Retinal pigment epithelial cell (primary cell): ENCODE measurements at places on chromosomes 1 and 21.

GRCh38 chr1:94591823-94592570 lies 50.4 kb upstream of the F3 start:
- DNase-seq = no peak

DNA sequence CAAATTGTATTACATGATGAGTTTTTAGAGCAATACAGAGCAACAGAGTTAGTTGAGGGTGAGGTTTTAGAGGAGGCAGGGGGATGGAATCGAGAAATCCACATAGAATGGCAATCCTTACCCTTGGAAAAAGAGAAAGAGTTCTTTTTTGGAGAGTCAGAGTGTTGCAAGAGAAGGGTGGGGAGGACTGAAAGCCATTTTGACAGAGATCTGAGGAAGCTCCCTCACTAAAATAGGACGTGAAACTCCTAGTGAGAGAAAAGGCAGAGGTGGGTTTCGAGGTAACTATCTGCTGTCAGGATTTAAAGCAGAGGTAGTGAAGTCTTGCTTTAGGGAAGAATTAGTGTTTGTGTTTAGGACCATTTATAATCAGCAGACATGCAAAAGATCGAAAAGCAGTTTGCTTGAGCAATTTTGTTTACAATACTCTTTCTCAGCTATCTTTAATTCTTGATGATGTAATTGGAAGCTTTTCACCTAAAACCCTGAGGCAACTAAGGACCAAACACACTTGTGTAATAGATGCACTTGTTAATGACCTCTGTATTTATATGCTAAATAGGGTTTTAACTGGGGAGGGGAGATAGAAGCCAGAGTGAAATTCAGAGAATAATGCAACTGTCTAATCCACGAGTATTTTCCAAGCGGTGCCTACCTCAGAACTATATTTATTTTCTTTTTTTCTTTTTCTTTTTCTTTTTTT lies 20.0 kb downstream of the ADAMTS5 start:
- no peak for DNase-seq

GRCh38 chr1:229570891-229571516 lies 12.5 kb upstream of the ABCB10 start:
- no peak for DNase-seq

- DNase-seq = no peak
Measured at GRCh38 chr1:198132060-198132781, 24.6 kb upstream of the NEK7 start.

DNA sequence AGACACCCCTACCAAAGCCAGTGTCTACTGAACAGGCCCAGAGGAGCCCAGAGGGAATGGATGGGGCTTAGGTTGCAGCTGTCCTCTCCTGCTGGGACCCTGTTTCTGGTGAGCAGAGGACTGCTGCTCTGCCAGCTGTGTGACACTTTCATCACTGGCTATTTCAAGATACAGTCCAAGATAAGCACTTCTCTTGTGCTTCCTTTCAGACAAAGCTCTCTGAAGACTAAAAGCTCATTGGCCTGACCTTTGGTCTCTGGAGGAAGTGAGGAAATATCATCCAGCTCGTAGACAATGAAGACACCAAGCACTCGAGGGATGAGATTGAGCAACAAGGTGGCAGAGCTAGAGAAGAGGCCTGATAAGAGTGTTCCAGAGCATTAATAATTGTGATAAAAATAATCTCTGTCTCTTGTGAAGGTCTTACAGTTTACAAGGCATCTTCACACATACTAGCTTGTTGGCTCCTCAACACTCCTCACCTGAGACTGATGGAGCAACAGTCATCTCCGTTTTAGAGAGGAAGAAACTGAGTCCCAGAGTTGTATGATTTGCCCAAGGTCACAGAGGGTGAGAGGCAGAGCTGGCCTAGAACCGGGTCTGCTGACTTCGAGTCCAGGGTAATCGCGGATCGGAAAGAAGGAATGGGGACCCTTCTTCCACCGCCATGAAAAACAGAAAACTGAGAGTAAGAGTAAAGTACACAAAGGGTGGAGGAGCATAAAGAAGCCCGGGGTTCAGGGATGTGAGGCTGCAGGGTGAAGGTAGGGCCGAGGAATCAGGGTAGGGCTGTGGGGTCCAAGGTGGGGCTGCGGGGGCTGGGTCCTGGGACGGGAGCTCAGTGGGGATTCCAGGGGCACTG lies 666 bp downstream of the PAFAH2 start:
- no peak for DNase-seq

DNA sequence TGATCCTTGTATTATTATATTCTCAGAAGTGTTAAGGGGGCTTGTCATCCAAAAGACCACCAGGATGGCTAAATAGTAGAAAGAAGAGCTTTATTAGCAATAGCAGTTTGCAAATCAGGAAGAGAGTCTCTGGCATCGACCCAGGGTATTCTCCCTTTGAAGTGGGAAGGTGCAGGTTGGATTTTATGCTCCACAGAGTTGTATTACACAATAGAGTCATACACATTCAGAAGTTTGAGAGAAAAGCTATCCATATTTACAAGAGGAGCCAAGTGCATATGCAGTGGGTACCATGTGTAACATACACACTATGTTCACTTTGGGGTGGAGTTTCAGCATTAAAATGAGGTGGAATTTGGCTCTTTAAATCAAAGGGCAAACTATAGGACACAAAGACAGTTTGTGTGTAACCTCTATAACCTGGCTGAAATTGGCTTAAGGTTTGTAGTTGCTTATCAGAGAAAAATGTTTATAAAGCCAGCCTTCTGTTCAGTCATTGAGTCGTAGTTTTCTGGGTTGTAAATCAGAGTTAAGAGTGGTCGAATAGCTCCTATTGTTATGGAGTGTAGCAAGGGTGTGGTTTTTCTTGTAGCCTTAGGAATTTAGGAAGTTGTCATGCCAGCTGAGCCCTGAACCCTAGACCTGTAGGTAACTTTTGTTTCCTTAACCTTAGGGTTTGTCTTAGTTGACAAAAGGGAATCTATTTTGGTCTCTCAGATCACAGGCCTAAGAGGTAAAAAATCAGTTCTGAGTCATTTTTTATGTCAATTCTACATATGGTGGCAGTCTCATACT lies 125.3 kb downstream of the DNM3 start:
- no peak for DNase-seq

- DNase-seq = no peak
Measured at GRCh38 chr1:22861764-22862440, 110.8 kb downstream of the LACTBL1 start.

DNA sequence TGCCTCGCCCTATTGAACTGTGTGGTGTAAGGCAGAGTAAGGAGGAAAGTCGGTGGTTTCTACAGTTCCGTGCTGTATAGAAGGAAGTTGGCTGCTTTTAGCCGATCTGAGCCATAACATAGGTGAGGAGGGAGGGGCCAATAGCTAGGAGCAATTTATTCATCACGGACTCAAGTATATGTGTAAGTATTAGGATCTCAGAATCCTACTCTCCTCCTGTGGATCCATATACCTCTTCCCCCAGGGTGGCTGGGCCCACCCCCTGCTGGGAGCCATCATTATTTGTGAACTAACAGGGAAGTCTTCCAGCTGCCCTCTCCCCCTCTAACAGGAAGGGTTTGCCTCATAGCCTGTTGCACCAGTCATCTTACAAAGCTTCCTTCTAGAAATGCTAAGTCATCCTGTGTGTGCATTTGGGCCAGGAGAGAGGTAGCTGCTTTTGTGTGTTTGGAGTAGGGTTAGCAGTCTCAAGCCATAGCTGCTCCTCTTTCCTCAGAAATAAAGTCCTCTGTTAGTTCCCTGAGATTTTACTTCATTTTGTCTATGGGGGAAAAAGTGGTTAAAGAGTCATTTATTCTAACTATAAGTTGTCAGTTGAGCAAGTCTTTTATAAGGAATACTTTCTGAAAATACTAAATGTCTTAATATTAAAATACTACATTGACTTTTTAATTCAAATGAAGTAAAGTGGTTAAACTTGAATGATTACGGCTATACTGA lies 14.9 kb upstream of the CENPS start:
- no peak for DNase-seq

- no peak for DNase-seq
Measured at GRCh38 chr21:43355925-43356289, 71.0 kb downstream of the SIK1 start.

DNA sequence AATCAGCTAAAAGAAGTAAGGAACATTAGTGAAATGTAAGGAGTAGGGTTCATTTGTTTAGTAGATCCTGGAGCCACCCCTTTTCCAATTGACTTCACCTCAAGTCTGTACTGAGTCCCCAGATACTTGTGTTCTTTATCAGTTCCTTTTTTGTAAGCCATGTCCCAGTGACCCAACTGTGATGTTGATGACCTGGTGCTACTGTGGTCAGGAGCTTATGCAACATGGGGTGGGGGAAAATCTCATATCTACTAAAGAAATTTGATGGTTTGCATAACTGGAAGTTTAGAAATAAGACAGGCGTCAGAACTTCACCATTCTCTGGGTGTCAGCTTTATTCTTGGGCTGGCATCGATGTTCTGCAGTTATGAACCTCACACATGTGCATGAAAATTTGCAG lies 120.5 kb downstream of the LRRC7 start:
- DNase-seq = no peak

- no peak for DNase-seq
Measured at GRCh38 chr1:241695246-241696171, 43.4 kb downstream of the WDR64 start.

DNA sequence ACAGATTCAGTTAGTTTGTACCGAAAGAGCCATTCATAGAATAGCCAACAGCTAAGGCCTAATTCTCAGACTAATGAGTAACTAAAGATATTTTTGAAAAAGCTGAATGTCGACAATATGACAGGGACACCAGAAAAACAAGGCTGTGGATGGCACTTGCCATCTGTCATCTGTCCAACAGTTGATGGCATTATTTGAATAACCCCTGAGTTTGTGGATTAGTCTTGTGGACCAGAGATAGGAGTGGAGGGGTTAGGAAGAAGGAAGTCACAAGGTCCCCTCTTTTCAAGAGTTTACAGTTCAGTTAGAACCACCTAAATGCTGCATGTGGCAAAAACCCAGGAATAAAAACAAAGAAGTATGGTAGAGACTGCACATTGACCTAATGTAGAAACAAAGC lies 356.5 kb upstream of the DUSP10 start:
- DNase-seq = no peak

GRCh38 chr1:91891454-91891853 lies 5.5 kb upstream of the TGFBR3 start:
- no peak for DNase-seq

GRCh38 chr1:4379451-4380175 lies 274.8 kb upstream of the AJAP1 start:
- DNase-seq = no peak

GRCh38 chr1:29043274-29043965 lies 80.3 kb downstream of the TMEM200B start:
- no peak for DNase-seq

- no peak for DNase-seq
Measured at GRCh38 chr1:115031595-115031994, 2.0 kb downstream of the TSHB start.

GRCh38 chr1:10402729-10403274 lies 3.9 kb downstream of the PGD start:
- DNase-seq = no peak

- DNase-seq = no peak
Measured at GRCh38 chr1:97791251-97791650, 129.6 kb downstream of the DPYD start.

- no peak for DNase-seq
Measured at GRCh38 chr1:233719655-233720341, 105.9 kb downstream of the KCNK1 start.

- no peak for DNase-seq
Measured at GRCh38 chr21:33968080-33968994, 52.7 kb upstream of the ATP5PO start.

GRCh38 chr1:24732186-24732885 lies 12.9 kb upstream of the CLIC4 start:
- no peak for DNase-seq

DNA sequence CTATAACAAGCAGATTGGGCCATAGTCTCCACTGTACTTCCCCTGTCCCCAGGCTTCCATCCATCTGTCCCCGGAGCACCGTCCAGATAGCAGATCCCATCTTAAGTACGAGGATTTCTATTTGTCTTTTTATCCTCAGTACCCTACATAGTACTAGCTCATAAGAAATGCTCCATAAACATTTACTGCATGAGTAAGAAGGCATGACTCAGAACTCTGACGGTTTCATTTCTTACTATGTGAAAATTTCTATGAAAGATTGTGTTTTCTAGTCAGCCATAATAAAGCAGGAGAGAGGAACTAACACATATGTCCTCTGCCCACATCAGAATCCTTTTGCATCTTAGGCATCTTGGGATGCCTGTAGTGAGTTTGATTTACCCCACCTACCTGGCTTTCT lies 49.5 kb downstream of the CHD1L start:
- DNase-seq = no peak

- no peak for DNase-seq
Measured at GRCh38 chr1:169697755-169698154, 13.7 kb downstream of the SELL start.

DNA sequence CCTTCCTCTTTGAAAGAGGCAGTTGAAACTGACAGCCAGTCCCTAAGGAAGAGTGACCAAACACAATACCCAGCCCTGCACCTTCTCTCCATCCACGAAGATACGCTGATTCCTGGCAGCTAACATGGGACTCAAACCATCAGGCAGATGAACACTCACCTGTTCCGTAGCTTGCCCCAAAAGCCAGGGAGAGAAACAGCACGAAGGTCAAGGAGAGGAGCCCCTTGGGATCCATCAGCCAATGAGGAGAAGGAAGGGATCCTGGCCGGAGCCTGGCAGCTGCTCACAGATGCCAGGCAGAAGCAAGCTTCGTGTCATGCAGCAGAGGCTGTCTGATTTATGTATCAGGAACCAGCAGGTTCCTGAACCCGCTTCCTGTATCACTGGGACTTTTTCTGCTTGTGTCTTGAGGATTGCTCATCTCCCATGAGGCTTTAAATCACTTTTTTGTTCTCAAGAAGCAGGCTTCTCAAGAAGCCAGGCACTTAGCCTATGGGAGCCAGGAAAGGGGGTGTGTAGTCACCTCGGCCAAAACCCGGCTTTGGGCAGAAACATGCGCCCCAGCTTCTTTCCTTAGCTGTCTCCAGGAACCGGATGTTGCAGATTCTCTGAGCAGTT lies at the start of gene SLAMF1:
Gene SLAMF1 (minus strand): TSS at position 334 of the 618 bp plus-strand sequence. CDS start 99 bp downstream, at position 235.
- no peak for DNase-seq

GRCh38 chr1:9721606-9722377 lies 70.3 kb downstream of the PIK3CD start:
- DNase-seq = no peak

GRCh38 chr1:79530055-79530454 lies 523.5 kb upstream of the ADGRL4 start:
- DNase-seq = no peak

GRCh38 chr21:26377111-26377694 lies 195.9 kb downstream of the CYYR1 start:
- no peak for DNase-seq

DNA sequence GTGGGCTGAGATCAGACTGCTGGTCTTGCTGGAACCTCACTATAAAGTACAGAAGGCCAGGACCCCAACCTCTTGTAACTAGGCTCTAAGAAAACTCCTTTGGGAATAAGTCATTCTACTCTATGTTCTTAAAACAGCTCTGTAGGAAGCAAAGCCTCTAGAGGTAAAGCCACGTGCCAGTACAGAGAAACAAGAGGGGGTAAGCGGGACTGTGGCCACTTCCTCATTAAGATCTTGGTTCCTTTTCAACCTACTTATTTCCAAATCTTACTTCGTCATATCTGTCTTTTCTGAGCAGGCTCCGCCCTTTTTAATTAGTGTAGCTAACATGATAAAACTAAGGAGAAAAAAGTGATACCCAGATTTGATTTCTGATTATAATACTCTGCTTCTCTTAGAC lies 3.8 kb downstream of the NCSTN start:
- DNase-seq = no peak

GRCh38 chr1:3692598-3692997 lies 40.3 kb downstream of the TP73 start:
- DNase-seq = no peak

- DNase-seq = no peak
Measured at GRCh38 chr21:42006765-42007164, 3.4 kb downstream of the ZBTB21 start.
